ENCODE measurements at places on chromosomes 7 and 10. TPM values are rescaled to one million over a fixed set of nuclear protein-coding genes. Genes with fewer than 3 reads are reported as not detected.
A peak's percentile ranks its signal among the peaks of the same experiment; 100 is the strongest.

- H3K4me1 ChIP-seq: no peaks in the 10 kb centered on the region
- no peak overlapping the region for H3K27ac ChIP-seq
- DNase-seq: no peak
- no peak overlapping the region for H3K4me3 ChIP-seq
- H3K36me3 ChIP-seq: peaks cover 3% of the 10 kb centered on the region
- H3K27me3 ChIP-seq: peaks cover 6% of the 10 kb centered on the region
Measured at GRCh38 chr10:69638642-69639041, 8.6 kb downstream of the FAM241B start.

DNA sequence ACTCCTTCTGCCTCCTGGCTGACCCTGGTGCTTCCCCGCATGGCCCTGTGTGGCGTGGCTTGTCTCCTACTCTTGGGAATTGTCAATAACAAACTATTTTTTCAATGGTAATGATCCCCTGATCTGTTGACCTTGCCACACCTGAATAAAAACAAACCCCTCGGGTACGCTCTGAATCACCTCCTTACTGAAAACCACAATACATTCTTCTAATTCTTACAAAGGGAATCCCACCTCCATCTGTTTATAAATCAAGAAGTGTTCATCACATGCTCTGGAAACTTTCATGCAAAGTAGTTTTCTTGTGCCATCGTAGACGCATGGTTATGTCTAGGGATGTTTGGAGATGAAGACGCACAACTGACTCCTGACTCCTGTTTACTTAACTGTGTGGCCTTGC, 245.8 kb downstream of the FRMD4A start:
- peaks cover 11% of the 10 kb centered on the region for H3K27me3 ChIP-seq
- DNase-seq: no peak
- H3K36me3 ChIP-seq: no peaks in the 10 kb centered on the region
- H3K27ac ChIP-seq: no peak overlapping the region
- no peak overlapping the region for H3K4me3 ChIP-seq

DNA sequence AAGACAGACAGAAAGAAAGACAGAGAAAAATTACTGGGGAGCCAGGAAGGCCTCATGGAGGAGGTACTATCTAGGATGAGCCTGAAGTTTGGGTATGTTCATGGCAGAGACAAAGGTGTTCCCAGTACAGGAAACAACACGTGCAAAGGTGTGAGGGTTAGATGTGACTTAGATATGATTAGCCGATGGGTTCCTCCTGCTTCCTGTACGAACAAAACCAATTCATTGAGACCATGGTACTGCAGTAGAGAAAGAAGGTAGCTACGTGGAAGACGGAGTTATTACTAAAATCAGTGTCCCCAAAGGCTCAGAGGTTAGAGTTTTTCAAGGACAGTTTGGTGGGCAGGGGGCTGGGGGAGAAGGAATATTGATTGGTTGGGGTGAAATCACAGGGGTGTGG, 55.2 kb upstream of the CHST3 start:
- H3K4me1 ChIP-seq: peaks cover 8% of the 10 kb centered on the region
- H3K4me3 ChIP-seq: no peak overlapping the region
- no peaks in the 10 kb centered on the region for H3K27me3 ChIP-seq
- H3K27ac ChIP-seq: peak overlapping the region; percentile 78
- no peak for DNase-seq

The SUN3 gene
- total RNA-seq: not detected

The CCDC201 gene
- not detected for total RNA-seq

The TMEM140 gene
- total RNA-seq: 29.0 TPM

The ZNF727 gene
- total RNA-seq: 2.5 TPM

The TAS2R41 gene
- total RNA-seq: not detected
